ENCODE measurements at places on chromosomes 16 and 17. TPM values are rescaled to one million over a fixed set of nuclear protein-coding genes. Genes with fewer than 3 reads are reported as not detected.

GRCh38 chr16:48503779-48504178 lies 106.2 kb downstream of the N4BP1 start:
- no peak for DNase-seq

- no peak for DNase-seq
Measured at GRCh38 chr16:1770328-1771187, 785 bp downstream of the NME3 start.

- DNase-seq, result no peak
Measured at GRCh38 chr17:68544111-68544915, 32.1 kb downstream of the PRKAR1A start.

- DNase-seq, result no peak
Measured at GRCh38 chr17:64148017-64148631, 18.2 kb upstream of the ERN1 start.

NTN1 gene
- 2.0 TPM for total RNA-seq

DNA sequence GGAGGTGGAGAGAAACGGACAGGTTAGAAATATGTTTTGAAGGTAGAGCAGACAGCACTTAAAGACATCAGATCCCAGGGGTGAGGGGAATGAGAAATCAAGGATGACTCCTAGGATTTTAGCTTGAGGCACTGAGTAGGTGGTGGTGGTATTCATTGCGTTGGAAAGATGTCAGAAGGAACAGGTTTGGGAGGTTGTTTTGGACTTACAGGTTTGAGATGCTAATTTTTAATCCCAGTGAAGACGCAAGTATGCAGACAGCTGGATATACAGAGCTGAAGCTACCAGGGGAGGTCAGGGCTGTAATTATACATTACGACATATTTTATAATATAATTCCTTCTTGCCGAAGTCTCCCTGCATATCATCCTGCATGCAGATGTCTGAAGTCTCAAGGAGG lies 433.3 kb downstream of the XYLT1 start:
- DNase-seq, result no peak

CMTM1 gene
- total RNA-seq, result 5.7 TPM

ABCC6 gene
- 15.2 TPM for total RNA-seq

GAS7 gene
- total RNA-seq, result 57.9 TPM

- no peak for DNase-seq
Measured at GRCh38 chr17:46072998-46073397, 73.9 kb downstream of the STH start.

DNA sequence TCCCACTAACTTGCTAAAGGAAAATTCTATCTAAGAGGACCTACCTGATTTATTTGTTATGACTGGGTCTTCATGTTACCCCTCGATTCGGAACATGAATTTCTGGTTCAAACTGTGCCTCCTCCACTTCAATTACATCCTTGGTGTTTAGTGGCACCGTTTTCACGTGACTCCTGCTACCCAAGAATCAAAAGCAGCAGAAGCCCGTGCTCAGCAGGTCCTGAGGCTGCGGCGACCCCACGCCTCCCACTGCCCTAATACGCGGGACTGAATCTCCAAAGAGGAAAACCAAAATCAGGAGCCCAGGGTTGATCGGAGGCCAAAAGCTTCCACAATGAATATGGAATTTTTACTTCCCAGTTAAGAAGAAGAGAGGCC lies 94.0 kb upstream of the METRNL start:
- DNase-seq, result no peak

CD79B gene
- 2.7 TPM for total RNA-seq

- no peak for DNase-seq
Measured at GRCh38 chr17:65797809-65798208, 236.4 kb upstream of the AXIN2 start.

DNA sequence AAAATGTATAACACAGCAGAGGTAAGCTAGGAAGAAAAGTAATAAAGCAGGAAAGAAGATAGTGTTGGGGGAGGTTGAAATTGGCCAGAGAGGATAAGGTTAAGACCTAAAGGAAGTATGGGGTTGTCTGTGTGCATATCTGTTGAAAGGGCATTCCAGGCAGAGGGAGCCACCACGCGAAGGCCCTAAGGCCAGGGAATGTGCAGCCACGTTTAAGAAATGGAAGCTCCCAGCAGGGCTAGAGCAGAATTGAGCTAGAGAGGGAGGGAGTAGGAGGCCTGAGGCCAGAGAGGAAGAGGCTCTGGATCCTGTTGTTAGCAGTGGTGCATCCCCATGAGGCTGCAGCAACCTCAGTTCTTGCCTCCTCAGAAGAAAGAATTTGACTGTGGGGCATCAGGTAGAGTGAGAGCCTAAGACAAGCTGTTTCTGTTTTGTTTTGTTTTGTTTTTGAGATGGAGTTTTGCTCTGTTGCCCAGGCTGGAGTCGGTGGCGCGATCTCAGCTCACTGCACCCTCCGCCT lies 59.0 kb upstream of the CACNG5 start:
- DNase-seq, result no peak

DNA sequence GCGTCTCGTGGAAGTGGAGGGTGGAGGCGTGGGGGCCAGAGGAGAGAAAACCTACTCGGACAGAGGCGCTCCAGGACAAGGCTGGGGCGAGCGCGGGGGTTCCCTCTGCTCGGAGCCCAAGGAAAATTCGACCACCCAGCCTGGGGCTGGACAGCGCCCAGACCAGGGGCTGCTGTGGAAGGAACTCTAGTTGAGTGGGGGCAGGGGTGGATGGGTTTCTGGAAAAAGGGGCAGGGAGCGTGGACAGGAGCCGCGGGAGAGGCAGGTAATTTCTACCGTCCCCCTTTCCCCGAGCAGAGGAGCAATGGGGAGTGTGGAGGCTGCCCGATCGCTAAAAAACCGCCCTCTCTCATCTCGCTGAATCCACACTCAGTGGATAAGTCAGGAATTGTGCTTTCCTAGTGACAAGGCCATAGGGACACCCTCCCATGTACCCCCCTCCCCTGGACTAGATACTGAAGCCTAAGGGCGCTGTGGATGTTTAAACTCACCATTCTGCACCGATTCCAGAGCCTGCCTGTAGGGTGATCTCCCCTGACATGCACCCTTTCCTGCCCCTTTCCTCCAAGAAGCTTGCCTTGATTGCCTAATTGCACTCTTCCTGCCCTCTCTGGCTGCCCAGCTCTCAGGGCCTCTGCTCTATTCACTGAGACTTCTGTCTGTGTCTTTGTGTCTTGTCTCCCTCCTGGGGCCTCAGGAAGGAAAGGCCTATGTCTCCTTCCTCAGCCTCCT lies 90.7 kb upstream of the TMEM97 start:
- no peak for DNase-seq

DNA sequence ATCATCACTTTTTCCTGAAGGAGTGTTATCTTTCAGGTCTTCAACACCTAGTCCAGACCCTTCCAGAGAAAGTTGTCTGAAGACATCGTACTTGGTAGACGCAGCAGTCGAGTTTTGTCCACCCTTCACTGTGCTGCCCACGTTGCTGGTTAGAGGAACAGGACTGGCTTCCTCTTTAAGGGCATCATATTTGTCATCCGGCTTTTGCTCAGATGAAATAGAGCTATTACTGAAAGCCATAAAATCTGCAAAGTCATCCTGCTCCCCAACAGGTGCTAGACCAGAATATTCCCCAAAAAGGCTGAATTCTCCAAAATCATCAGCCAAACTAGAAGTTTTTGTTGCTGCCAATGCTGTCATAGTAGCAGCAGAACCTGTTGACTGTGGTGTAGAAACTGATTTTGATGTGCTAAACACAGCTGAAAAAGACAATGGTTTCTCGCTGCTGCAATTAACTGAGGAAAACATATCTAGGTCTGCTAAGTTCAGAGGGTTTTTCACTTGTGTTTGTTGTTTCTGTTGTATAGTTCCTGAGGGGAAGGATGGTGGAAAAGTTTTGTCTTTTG lies 55.7 kb downstream of the SYNRG start:
- DNase-seq, result no peak

DNA sequence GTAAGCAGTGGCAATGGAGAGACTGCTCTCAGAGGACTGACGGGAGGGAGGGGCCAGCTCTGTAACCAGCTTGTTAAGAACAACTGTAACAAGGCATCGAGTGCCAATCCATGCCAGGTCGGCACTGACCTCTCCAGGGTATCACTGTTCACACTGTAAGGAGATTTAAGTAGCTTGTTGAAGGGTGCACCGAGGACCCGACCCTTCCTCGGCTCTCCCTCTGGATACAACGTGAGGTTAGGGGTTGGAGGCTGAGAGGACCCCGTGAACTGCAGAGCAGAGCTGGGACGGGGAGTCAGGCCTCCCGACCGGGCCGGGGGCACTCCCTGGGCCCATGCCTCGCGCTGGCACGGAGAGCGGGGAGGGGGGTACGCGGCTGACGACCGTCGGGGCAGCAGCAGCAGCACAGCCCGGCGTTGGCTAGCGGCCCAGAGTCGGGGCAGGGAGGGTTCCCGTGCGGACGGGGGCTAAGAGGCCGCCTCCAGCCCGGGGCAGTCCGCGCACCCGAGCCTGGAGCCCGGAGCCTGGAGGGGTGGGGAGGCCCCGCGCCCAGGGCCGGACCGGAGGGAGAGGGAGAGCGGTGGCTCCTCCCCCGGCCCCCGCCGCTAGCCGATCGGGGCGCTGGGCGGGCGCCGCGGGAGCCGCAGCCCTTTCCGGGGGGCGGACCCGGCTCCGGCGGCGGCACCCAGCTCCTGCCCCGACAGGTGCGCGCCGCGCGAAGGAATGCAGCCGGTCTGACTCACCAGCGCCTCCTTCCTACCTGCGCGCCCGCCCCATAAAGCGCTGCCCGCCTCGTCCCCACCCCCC lies at the start of gene ITGB4:
Gene ITGB4, plus strand, starts transcription at position 804 of the 807 bp plus-strand sequence. CDS start 3,245 bp downstream, outside the sequence.
- peak; percentile 18 for DNase-seq

DNA sequence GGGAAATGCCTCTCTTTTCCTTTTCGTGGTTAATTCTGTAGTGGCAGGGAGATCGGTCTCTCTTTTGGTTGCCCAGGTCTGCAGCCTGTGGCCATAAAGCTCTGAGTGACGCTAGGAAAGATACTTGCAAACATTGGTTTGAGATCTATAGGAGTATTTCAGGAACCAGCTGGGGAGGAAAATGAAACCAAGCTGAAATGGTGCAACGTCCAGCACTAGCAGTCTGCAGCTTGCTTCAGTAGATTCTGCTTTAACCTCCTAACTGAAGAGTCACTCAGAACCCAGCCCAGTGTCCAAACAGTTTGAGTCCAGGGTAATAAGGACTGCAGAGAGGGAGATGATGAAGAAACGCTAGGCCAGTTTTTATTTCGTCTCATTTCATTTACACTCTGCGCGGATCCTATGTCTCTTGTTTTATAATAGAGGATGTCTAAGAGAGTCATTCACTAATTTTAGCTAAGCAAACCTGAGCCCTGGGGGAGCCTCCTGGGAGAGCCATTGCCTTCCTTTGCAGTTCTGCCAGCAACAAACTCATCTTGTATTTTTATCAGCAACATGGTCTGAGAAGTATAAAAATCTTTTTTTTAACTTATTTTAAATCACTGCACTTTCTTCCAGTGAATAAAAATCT lies 12.0 kb downstream of the SP2 start:
- DNase-seq, result no peak

GRCh38 chr16:48617711-48618148 lies 7.8 kb upstream of the N4BP1 start:
- no peak for DNase-seq

IL17C gene
- total RNA-seq, result not detected

TPSAB1 gene
- 35.1 TPM for total RNA-seq

PRSS27 gene
- total RNA-seq, result 0.70 TPM

DNA sequence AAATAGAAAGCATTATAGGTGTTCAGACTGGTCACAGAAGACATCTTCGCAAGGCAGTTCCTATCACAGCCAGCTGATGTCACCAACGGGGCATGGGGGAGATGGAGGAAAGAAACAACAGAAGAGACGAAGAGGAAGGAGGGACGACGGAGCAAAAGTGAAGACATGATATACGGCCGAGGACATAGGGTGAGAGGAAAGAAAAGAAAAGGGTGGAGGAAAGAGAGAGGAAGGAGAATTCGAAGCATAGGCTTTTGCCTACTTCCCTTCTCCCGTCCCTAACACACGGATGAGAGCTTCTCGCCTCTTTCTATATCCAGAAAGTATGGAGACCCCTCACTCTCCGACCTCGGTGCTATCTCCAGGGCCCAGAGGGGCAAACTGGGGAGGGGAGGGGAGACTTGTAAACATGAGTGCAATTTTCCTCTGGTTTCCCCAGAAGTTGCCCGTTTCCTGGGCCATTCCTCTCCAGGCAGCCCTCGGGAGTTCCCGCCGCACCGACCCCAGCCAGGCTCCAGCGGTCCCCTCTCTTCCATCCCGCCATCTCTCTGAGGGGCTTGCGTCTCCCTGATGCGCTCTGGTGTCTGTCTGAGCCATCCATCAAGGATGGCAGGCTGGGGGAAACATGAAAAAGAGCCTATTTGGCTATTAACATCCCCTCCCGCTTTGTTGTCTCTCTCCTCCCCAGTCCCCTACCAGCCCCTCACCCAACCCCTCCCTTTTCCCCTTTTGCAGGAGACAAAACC lies 26.0 kb downstream of the COPZ2 start:
- DNase-seq, result peak; percentile 23

GRCh38 chr17:58005728-58006559 lies 1.1 kb downstream of the SRSF1 start:
- DNase-seq, result no peak

DNA sequence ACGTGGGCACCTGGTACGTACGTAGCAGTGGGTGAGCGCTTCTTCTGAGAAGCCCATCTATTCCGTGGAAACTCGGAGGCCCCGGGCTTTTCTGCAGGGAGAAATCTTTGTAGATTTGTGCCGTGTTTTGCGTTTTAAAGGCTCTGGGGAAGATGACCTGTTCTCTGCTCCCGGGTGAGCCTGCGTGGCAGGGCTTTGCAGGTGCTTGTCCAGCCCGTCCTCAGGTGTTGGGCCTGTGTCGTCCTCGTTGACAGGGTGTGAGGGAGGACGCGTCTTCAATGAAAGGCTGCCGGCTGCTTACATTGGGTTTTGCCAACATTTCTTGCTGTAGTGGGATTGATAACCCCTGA lies 87.5 kb upstream of the ZNF750 start:
- DNase-seq, result no peak

GRCh38 chr16:86390335-86390734 lies 120.0 kb upstream of the FOXF1 start:
- no peak for DNase-seq

GRCh38 chr16:20803192-20803560 lies 3.1 kb downstream of the ERI2 start:
- no peak for DNase-seq

DNA sequence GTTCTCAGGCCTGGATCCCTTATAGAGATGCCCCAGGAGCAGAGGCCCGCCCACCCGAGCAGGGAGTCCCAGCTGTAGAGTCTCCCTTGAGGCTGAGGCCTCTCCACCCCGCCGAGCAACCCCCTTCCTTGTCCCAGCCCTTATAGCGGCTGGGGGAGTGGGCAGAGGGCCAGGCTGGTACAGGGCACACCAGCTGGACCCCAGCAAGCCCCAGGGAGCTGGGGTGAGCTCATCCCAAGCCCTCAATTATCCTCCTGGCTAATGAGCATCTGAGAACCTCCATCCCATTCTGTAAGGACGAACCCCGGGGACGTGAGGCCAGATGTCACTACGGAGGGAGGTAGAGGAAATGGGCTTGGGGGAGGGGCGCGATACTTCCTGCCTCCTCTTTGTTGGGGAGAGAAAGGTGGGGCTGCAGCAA lies 3.2 kb upstream of the SNN start:
- no peak for DNase-seq

- no peak for DNase-seq
Measured at GRCh38 chr17:4947010-4947410, 1.3 kb downstream of the PFN1 start.

ITGAX gene
- 71.5 TPM for total RNA-seq

All from left lung (tissue), 14 donors.